ENCODE measurements at places on chromosomes 12 and 14.
A peak's percentile ranks its signal among the peaks of the same experiment; 100 is the strongest.

GRCh38 chr12:48750769-48751356, 34.4 kb upstream of the CCNT1 start:
- no peak for DNase-seq

DNA sequence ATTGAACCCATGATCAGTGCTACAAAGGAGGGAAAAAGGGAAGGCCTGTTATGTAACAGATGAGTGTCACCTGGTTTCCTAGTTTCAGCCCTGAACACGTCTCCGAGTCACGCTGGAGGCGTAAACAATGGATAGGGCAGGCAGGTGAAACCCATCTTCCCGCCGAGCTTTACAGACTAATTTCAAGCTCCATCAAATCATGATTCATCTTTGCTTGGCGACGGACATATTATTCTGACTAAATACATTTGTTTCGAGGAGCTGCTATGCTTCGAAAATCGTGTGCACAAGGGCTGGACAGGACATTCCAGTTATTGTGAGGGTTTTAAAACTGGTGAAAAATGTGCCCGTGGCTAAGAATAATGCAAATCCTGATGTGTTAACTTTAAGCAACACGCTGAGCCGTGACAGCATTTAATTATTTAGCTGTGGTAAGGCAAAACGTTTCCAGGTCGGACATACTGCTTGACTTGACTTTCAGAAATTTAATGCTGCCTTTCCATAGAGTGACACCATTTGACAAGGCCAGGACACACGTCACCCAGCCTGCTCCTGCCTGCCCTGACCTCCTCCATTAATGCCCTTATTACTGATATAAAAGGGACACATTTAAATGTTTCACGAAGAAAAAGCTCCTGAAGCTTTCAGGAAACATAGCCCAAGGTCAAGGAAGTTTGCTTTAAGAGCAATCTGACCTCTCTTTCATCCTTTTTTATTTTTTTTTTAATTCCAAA, 1203.5 kb upstream of the TMEM132C start:
- no peak for DNase-seq

DNA sequence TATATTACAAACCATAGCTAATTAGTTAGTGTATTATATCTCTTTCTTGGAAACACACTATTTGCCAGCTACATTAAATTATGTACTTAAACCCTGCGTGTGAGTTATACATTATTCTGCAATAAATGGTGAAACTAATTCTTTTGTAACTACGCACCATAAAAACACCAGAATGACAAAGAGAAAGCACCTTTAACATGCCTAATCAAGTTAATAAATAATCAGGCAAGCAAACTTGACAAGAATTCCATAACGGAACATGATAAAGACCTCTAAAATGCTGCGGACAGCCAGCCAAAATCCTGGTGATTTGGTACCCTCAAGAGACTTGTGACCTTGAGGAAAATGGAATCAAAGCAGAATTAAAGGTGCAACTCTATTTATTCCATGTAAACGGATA, 375.3 kb upstream of the KITLG start:
- no peak for DNase-seq

DNA sequence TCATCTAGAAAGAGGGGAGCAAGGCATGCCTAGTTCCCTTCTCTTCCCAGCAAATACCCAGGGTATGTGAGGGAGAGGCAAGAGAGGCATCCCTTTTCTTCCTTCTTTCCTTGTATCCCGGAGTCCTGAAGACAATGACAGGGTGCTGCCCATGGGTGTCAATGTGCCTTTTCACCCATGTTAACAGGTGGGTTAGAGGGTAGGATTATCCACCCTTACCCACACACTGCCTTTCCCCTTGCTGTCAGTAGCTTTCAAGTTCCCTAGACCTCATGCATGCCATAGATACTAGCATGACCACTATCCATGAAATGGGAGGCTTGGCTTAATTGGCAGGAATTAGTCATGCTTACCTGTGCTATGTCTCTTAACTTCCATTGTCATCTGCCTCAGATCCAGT, 36.3 kb upstream of the PCNX1 start:
- DNase-seq = no peak

DNA sequence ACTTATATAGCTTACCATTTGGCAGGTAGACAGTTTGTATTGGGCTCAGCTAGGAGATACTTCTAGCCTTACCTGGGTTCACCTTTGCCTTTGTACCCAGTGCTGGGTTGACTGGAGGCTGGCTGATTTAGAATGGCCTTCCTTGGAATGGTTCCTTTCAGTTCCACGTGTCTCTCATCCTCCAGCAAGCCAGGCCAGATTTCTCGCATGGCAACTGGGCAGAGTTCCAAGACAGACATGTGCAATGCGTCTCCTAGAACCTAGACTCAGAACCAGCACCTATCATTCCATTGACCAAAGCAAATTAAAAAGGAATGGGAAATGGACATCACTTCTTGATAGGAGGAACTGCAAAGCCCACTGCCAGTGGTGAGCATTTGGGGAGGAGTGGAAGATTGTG, 79.1 kb upstream of the BDKRB2 start:
- DNase-seq = no peak

DNA sequence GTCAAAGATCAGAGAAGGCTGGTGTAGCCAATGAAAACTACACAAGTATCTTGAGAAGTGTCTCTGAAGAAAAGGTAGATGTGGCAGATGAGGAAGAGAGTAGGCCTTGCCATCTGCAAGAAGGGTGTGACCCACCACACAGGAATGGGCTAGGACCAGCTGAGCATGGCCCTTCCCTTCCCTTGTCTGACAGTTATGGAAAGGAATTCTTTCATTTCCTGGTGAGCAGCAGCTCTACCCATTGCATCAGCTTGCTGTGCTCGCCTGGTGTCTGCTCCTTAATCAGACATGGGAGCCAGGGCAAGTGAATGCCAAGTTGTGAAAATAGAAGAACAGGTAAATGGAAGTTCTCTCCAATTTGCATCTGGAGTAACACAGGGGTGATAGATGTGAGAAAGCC, 145.2 kb upstream of the KRR1 start:
- peak; percentile 78 for DNase-seq

GRCh38 chr12:80553316-80553715, 109.3 kb downstream of the PTPRQ start:
- no peak for DNase-seq

GRCh38 chr14:75927564-75928087, 54.2 kb downstream of the TGFB3 start:
- DNase-seq = no peak

DNA sequence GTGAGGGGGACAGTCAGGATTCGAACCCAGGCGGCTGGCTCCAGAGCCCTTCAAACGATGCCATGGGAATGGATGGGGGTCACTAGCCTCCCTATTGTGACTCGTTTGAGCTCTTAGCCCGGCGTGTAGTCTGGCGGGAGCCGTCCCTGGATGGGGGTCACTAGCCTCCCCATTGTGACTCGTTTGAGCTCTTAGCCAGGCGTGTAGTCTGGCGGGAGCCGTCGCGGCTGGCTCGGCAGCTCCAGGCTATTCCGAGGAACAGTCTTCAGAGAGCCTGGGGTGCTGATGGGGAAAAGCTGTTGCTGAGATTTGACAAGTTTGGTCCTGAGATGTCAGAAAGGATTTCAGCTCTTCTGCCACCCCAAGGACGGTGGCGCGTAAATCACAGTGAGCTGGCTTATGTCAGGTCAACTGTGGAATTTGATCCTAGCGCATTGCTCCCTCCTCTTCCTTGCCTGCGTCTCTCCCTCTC, 58.3 kb downstream of the CALM1 start:
- no peak for DNase-seq

DNA sequence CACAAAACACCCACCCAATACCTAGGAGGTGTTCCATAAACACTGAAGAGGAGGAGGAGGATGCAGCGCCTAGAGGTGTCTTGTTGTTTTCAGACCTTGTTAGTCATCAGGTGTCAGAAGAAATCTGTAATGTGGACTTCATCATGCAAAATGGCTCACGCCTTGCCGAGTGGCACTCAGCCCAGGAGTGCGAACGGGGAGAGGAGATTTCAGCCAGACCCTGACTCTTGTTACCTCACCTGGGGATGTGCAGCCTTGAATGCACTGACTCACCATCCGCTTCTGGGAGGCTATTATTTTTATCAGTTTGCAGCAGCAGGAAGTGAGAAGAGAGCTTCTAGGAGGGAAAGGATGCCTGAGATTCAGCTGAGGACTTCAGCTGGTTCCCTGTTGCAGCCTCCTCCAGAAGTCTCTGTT, 48.2 kb upstream of the PLXNC1 start:
- DNase-seq = no peak

GRCh38 chr14:56461276-56462275, 118.0 kb upstream of the TMEM260 start:
- DNase-seq = no peak

DNA sequence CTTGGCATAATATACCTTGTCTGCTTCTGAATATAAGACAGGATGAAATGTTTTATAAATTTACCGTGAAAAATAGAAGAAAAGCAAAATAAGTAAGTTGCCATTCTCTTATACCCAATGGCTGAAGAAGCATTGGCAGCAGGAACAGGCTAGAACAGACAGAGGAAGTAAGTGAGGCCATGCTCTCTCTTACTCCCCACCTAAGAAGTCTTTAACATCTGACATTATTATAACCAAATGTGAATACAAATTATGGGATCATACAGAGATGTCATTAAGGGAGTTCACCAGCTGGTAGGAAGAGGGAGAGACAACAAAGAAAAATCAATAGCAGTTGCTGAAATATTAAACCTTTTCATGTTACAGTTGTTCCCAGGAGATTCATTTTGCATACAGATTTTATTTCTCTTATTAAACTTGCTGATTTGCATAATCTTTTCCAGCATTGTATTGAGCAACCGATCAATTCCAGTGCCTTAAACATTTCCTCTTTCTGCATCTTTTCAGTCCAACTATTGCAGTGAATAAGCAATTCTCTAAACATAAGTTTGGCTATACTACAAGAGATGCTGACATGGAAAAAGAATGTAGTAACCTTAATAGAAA, 270.6 kb downstream of the SLC6A15 start:
- no peak for DNase-seq

- DNase-seq = no peak
Observed at GRCh38 chr14:94317259-94317658, 5.9 kb downstream of the SERPINA6 start.

DNA sequence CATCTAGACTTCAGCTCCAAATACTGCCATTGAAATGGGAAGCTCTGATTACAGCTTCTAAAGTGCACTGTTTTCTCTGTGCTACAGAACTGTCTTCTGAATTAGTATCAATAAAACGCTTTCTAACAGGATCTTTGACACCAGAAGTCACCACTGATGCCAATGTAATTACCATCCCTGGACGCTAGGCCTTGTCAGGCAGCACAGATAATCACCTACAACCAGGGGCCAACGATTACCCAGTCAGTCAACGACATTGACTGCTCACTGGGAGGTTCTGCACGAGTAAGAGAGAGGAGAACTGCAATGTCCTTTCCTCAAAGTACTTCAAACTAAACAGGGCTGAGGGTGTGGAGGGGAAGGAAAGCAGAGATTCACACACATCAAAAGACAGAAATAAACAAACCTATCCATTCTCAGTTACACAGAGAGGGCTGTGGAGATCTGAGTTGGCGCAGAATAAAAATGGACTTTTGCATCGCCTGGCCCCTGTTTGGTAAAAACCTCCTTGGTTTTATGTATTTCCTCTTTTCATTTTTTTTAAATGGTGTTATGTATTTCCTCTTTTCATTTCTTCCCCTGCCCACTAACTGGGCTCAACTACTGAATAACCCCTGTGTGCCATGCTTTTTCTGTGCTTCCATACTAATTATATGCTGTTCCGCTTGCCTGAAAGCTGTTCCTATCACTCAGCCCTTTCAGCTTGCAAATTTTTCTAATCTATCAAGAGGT, 492.2 kb downstream of the APAF1 start:
- no peak for DNase-seq

GRCh38 chr12:15543347-15543746, 221.0 kb downstream of the PTPRO start:
- no peak for DNase-seq

DNA sequence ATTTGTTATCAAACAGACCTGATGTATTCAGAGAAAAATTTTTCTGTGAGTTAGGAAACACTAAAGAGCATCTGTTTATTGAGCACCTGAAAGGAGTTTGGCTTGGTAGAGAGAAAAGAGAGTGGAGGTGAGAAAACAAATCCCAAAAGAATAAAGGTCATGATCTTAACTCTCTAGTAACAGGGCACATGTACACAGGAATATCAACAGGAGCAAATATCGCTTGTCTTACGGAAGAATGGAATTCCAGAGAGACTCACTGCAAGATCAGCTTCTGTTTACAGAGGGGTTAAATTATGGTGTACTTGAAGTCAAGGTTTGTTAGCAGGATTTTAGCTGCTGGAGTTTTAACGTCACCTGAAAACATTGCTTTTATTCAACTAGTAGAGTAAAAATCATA, 78.8 kb downstream of the SPPL3 start:
- DNase-seq = no peak

GRCh38 chr12:124441443-124442194, 125.8 kb downstream of the NCOR2 start:
- DNase-seq = peak; percentile 40

- DNase-seq = no peak
Observed at GRCh38 chr12:52846356-52846970, 2.3 kb downstream of the KRT78 start.

- no peak for DNase-seq
Observed at GRCh38 chr12:106517314-106517713, 65.5 kb upstream of the RFX4 start.

DNA sequence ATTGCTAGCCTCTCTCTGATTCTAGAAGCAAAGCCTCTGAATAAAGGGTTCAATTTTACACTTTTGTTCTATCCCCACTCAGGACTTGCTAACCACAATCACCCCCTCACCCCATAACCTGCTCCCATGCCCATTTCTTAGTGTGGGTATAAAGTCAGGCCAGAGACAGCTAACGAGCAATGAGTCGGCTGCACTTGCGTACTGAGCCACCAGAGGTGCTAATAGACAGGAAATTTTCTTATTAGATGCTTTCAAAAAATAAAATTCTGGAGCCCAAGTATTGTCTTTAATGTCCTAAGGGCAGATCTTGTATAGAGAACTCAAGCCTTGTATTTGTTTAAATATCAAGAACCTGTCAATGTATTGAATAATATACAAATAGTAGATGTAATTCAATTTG, 256.9 kb downstream of the SYT1 start:
- no peak for DNase-seq

GRCh38 chr12:69278814-69279782, 39.7 kb downstream of the CPSF6 start:
- no peak for DNase-seq

- DNase-seq = no peak
Observed at GRCh38 chr12:57341275-57341990, 89.4 kb downstream of the R3HDM2 start.

GRCh38 chr14:104806625-104807465, 5.9 kb downstream of the ZBTB42 start:
- DNase-seq = no peak

Measured in SW 1271 (cell line).